Activated effector memory CD4-positive, alpha-beta T cell treated with anti-CD3 and anti-CD28 coated beads, Interleukin-2, amount 50 U/mL, for 16 hours (primary cell): ENCODE measurements at places on chromosomes 5 and 9.

- no peak for DNase-seq
These were observed 1078.3 kb upstream of the DMAC1 start for GRCh38 chr9:8877753-8878494.

DNA sequence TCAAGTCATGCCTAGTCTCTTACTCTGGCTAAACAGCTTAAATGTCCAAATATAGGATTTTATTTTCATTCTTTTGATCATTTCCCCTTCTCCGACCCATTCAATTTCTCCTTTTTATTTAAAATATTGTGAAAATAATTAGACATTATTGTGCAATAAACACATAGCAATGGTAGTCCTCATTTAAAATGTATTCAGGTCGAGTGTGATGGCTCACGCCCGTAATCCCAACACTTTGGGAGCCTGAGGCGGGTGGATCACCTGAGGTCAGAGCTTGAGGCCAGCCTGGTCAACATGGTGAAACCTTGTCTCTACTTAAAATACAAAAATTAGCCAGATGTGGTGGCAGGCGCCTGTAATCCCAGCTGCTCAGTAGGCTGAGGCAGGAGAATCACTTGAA lies 26.7 kb downstream of the ADAMTS6 start:
- DNase-seq, result no peak

DNA sequence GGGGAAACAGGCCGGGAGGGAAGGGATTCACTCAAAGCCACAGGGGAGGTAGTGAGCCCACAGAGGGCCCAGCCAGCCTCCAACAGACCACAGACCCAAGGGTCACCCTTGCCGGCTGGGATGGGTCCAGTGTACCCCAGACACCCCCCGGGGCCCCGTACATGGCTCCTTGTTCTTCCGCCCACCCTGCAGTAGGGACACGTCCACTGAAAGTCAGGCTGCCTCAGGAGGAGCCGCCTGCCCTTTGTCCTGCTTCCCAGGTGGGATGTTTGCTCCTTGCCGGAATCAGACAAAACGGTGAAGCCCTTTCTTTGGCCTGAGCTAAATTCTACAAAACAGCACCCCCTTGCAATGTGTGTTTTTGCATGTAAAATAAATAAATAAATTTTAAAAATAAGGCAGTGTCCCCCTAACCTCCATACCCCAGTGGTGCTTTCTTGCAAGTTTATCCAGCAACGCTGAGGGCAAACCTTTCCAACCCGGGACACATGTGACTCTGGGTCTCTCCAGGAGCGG lies 25.8 kb downstream of the LHX3 start:
- no peak for DNase-seq

- no peak for DNase-seq
These were observed 191.1 kb downstream of the OLFM1 start for GRCh38 chr9:135278586-135278985.

- no peak for DNase-seq
These were observed 860.8 kb downstream of the PTPRD start for GRCh38 chr9:9751996-9752395.

GRCh38 chr5:124583469-124584350 lies 162.7 kb downstream of the ZNF608 start:
- peak; percentile 65 for DNase-seq

- DNase-seq, result no peak
These were observed 129.1 kb upstream of the ZNF462 start for GRCh38 chr9:106733828-106734380.

- DNase-seq, result no peak
These were observed 59.0 kb upstream of the PDE8B start for GRCh38 chr5:77151501-77151900.

- DNase-seq, result no peak
These were observed 515.8 kb downstream of the KIF4B start for GRCh38 chr5:155529362-155529761.

DNA sequence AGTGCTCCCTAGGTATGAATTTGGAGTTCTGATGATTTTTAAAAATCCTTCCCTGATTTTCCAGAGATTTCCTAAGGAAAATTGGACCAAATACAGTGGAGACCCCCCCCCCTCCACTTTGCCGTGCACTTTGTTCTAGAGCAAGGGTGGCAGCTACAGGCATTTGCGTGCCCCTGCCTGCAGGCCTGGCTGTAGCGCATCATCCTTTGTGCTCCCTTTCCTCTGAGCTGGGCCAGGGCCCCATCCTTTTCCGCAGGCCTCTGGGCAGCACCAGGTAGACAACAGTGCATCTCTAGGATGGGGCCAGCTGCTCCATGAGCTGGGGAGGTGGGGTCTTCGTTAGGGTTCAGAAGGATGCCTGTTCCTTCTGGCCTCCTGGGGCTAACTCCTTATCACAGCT lies 39.6 kb downstream of the TRIO start:
- DNase-seq, result no peak

GRCh38 chr5:39207345-39208045 lies 11.9 kb downstream of the FYB1 start:
- DNase-seq, result peak; percentile 71

DNA sequence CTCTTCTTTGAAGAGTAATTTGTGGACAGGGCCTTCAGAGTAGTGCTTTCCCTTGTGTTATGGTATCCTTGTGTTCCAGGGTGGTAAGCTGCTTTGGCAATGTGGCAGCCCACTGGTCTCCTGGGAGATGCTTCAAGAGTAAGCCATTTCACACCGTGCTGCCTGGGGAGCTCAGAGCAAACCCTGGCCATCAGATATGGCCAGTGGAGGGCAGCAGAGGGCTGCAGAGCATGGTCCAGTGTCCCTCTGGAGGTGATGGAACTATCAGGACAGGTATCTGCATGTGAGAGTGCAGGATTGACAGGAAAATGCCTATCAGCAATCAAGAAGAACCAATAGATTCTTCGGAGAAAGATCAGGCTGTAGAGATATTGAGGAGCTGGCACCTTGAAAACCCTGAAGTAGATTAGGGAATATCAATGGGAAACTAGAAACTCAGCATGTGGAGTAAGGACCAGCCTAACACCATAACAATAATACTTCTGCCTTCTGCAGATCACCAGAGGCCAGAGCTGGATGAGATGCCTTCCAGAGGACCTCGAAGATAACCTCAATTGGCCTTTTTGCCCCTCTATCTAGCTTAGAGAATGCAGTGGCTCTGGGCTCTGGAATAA lies 90.8 kb downstream of the PLPPR1 start:
- DNase-seq, result no peak

- DNase-seq, result no peak
These were observed 182.9 kb upstream of the NUDT12 start for GRCh38 chr5:103745353-103746065.

GRCh38 chr5:78341440-78341839 lies 19.0 kb upstream of the SCAMP1 start:
- no peak for DNase-seq

- DNase-seq, result no peak
These were observed 4.0 kb upstream of the PSAT1 start for GRCh38 chr9:78292716-78293497.

GRCh38 chr5:10695759-10696543 lies 65.1 kb downstream of the DAP start:
- no peak for DNase-seq

DNA sequence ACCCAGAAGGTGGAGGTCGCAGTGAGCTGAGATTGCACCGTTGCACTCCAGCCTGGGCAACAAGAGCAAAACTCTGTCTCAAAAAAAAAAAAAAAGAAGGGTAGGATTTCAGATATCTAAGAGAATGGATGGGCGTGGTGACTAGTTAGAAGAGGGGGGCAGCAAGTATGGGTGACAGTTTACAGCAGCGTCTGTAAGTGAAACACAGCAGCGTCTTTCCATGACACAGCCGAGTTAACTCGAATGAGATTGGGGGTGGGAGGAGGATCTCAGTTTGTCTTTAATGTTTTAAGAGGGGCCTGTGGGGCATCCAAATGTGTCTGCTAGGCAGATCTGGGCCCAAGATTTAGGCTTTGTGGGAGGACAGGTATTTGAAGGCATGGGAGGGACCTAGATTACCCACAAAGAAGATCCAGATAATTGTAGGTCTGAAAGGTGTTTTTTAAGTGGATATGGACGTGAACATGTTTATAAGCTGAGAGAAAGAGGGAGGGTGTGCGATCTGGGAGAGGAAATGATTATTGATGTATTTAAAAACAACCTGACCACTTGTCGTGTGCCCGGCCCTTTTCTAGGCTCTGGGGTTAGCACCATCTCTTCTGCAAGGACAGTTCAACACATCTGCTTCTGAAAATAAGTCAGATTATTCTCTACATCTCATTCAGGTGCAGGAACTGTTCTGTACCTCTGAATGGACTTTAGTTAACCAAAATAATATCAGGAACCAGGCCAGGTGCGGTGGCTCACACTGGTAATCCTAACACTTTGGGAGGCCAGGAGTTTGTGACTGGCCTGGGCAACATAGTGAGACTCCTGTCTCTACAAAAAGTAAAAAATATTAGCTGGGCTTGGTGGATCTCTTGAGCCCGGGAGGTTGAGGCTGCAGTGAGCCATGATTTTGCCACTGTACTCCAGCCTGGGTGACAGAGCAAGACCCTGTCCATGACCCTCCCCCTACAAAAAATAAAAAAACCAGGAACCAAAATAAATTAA lies 2.5 kb downstream of the CEP78 start:
- no peak for DNase-seq

DNA sequence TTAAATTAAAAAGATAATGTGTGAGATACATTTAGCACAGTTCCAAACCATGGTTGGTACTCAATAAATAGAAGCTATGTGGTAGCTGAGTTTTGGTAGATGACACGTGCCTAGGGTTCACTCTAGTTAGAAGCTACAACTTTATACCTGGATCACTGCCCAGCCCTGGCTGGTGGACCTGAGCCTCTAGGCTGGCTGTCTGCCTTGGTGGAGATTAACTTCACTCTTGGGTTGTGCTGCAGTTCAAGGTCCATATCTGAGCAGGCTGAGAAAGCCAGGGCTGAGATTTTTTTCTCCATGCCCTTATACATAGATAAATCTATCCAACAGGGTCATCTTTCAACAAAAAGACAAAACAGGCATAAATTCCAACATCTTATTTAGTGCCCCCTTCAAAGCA lies 44.6 kb upstream of the SPDL1 start:
- DNase-seq, result no peak

DNA sequence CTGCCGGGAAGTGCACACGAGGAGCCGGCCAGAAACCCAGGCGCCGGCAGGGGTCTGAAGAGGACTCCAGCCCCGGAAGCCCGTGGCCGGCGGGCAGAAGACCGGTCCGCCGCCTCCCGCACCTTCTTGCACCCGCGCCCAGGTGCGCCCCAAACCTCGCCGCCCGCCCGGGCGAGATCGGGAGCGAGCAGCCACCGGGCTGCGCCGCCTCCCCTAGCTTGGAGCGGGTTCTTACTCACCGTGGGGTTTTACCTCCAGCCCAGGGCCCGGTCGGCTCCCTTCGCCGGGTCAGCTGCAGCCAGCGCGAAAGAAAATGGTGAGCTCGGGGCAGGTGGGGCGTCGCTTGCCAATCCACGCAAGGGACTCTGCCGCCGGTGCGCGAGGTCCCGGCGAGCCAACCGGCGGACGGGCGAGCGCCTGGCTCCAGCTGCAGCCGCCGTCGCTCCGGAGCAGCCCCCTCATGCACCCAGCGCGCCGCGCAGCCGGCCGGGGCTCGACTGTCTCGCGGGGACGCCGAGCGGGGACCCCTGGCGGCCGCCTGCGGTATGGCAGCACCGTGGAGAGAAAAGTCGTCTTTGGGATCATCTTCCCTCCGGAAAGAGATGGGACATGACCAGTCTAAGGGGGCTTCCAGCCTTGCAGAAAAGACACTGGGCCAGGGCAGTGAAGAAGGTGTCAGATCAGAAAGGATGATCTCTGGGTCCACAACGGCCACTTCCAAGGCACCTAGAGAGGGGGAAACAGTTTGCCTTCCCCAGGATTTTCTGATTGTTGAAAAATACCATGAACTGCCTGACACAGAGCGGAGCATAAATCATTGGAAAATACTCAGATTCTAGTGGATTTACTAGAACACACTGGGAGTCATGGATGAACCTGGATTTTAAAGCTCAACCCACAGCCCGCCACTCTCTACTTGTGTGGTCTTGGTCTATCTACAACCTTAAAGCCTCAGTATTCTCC lies at the start of gene MOB3B:
MOB3B (minus strand) TSS at position 499 of the 963 bp plus-strand sequence. CDS start 74,264 bp downstream, outside the sequence.
- DNase-seq, result peak; percentile 91

- DNase-seq, result peak; percentile 25
These were observed 9.1 kb upstream of the OLFM1 start for GRCh38 chr9:135078361-135078821.

DNA sequence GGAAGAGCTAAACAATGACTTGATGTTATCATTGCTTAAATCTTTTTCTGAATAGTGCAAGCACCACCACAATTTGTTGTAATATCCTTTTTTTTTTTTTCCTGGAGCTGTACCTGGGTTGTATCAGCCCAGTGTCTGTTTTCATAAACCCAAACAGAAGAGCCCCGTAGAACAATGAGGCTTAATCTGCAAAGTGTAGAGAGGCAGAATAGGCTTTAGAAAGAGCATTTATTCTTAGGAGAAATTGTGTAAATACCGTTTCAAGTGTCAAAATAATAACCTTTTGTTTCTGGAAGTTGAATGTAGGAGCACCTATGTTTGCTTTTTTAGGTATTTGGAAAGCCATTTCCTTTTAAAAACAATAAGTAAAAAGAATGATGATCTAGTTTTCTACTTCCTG lies 26.4 kb downstream of the RGS7BP start:
- DNase-seq, result no peak

GRCh38 chr5:143752165-143752850 lies 59.7 kb upstream of the HMHB1 start:
- DNase-seq, result no peak

GRCh38 chr9:99309141-99309939 lies 87.3 kb downstream of the SEC61B start:
- DNase-seq, result no peak

DNA sequence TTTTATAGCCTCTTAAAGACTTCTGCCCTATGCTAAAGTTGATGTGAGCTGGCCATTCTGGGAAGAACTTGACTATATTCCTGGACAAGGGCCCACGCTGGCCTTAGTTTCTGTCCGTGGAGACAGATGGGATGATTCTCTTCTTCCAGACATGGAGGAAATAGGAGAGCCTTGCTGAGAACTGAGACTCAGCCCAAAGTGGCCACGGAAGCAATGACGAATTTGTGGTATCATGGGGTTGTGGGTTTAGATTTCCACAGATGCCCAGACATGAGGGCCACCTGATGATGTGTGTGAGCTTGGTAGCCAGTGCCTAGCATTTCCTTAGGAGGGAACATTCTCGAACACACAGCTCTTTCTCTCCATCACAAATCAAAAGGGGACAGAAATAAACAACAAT lies 309.1 kb downstream of the NSG2 start:
- no peak for DNase-seq

GRCh38 chr9:112086627-112087026 lies 88.5 kb downstream of the SUSD1 start:
- DNase-seq, result no peak

GRCh38 chr9:91082731-91083130 lies 279.0 kb downstream of the AUH start:
- no peak for DNase-seq

- DNase-seq, result no peak
These were observed 132.4 kb upstream of the EPB41L4A start for GRCh38 chr5:112551419-112552032.
